ENCODE measurements at places on chromosomes 3 and 15.

DNA sequence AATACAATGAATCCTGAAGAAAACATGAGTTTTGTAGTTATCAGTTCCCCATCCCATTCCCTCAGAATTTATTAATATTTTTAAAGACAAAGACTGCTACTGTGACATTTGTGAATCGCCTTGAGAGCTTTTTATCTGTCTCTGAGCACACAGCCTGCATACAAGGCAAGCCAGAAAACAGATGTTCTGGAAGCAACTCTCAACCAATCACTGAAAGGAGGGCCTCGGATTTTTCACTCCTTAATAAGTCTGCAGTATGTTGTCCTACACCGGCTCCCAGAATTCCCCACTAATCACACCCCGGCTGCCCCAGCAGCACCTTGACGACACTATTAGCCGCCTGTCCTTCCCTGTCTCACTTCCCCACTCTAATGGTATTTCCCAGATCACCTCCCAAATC, 138.5 kb downstream of the ZNF621 start:
- DNase-seq: no peak

DNA sequence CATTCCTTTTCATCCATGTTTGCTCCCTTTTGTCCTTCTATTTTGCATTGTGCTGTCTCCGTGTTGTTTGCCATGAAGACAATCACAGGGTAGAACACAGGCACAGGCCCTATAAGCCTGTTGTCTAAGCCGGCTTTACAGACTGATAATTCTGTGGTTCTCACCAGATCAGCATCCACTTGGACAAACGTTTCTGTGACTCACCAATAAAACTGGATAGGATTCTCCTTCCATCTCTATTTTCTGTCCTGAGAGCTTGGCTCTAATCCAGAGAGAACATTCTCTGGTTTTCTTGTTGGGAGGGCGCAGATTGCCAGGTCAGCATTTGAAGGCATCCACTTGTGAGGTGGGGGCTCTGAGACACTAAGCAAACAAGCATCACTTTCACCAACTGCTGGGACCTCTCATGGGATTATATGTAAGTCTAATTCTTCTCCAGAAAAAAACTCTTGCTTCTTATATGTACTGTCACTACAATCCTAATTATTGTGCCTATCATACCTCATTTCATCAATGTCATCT, 101.6 kb downstream of the ERC2 start:
- DNase-seq: no peak

DNA sequence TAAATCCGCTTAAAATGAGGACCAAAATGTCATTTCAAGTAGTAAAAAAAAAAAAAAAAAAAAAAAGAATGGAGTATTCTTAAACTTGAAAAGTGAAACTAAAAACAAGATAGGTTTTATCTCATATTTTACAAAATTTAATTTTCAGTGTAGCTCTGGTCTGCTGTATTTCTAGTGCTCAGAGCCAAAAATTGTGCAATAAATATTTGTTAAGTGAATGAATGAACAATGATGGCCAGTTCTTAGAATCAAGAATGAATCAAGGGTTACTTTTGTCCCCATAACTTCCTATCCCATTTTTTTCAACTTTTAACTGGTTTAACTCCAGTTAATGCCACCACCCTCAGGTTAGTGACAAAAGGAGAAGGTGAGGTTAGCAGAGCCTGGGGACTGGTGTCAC, 214.4 kb downstream of the ABHD5 start:
- no peak for DNase-seq

GRCh38 chr3:114585687-114586086, 291.9 kb downstream of the TIGIT start:
- no peak for DNase-seq

GRCh38 chr3:196941729-196942225, 551 bp downstream of the NCBP2 start:
- DNase-seq: peak; percentile 36

DNA sequence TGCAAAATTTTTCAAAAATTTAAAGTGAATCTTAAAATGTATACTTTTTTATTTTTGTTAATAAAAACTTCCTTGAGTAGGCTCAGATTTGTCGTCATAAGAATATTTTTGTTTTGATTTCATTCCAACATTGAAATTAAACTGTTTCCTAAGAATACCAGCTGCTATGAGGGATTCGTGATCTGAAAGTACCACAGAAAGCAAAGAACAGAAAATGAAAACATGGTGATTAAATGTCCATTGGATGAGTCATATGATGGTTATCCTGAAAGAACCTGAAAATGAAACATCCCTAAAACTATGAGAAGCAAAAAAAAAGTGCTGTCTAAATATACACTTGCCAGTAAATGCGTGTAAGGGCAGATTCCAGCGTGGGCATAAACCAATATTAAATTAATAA, 143.8 kb downstream of the GMNC start:
- DNase-seq: no peak

DNA sequence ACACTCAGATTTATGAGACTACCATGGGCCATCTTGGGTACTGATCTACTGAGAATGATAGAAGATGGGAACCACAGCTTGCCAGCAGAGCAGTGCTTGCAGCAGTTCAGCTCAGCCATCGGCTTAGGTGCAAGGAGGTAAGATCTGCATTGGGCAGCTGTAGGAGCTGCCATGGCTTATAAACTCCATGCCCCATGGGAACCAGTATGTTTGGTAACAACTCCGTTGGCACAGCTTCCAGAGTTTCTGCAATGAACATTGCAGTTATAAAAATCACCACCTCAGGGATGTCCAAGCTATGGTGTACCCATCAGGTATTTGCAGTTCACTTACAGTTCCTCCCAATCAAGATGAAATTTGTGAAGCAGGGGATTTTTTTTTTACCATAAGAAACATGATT, 299.1 kb upstream of the ROPN1 start:
- no peak for DNase-seq

DNA sequence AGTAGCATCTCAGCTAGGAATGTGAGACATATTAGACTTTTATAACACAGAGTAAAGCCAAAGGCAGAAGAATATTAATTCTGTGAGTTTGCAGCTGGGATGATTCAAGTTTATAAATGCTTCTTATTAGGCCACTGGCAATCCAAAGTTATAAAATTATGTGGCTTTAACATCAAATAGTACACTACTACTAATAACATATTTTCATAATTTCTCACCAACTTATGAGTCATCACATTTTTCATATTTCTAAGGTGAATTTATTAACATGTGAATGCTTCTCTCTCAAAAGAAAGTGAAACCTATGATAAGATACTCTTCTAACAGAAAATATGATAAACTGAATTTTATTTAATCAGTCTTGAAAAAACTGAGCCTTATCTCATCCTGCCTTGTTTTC, 1348.2 kb upstream of the ALCAM start:
- DNase-seq: no peak

- DNase-seq: no peak
These were observed 178.0 kb downstream of the TPRG1 start for GRCh38 chr3:189349772-189350171.

GRCh38 chr3:161349529-161350312, 21.6 kb downstream of the SPTSSB start:
- no peak for DNase-seq

DNA sequence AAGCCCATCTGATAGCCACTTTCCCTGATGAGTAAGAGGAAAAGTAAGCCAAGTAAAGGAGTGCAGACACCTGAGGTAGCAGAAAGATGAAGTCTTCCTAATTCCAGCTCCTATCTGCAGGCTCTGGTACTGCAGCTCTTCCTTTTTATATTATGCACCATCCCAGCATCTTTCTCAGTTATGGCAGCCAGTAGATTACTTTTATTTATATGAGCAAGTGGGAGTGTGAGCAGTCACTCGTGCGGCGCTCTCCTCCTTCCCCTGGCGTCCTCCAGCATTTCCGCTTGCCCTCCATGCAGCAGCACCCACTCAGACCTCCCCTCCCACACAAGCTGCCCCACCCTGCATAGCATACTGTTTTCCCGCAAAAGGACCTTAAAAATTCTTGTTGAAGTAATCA, 465.9 kb upstream of the DPPA4 start:
- DNase-seq: no peak

GRCh38 chr3:174125267-174125824, 727.8 kb downstream of the NLGN1 start:
- peak; percentile 50 for DNase-seq

DNA sequence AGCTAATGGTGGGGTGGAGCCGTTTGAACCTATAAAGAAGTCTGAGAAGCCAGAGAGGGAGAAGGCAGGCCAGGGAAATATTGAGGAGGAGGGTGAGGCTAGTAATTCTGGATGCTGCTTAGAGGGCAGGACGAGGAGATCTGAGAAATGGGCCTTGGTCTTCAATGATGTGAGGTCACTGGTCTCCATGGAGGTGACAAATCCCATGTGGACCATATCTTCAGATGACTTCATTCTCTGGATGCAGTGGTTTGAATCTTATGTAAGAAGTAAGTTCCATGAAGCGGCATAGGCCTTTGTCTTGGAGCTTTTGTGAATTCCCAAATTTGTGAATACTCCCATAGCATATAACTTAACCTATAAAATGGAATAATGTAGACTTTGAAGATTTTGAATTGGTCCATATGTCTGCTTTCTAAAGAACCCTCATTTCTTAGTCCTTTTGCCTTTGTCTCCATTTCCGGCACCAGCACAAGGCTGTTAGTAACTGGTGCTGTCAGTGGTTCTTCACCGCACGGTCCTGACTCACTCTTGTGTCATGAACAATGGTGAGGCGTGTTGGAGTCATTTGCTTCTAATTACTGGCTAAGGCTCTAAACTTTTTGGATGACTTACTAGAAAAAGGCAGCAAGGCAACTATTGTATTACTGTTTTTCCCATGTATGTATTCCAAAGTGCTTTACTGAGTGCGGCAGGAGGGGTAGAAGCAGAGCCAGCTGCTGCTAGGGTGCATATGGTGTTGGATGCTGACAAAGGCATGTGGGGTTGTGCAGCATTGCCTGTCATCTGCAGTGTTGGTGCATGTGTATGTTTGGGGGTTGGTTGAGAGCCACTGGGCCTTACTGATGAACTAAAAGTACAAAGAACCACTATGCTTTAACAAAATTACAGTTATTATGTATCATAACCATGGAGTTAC, 279.3 kb upstream of the C2CD4B start:
- DNase-seq: no peak

- no peak for DNase-seq
These were observed 264.7 kb upstream of the ROPN1 start for GRCh38 chr3:124256599-124256998.
